ENCODE measurements at places on chromosomes 6 and 20.

DNA sequence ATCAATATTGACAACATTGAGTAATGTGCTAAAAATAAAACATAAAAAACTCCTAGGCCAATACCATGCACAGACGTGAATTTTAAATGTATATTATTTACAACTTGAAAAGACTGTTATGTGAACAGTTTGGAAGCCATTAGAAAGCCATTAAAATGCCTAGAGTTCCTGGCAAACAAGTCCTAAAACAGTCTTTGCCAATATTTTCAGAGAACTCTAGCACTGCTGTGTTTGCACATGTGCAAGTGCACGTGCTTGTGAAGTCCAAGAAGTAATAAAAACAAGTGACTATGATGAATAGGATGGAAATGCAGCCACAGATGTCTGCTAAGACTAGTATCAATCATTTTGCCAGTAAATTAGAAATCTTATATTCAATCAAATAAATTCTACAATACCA, 1447.6 kb downstream of the GRIK2 start:
- no peak for DNase-seq

DNA sequence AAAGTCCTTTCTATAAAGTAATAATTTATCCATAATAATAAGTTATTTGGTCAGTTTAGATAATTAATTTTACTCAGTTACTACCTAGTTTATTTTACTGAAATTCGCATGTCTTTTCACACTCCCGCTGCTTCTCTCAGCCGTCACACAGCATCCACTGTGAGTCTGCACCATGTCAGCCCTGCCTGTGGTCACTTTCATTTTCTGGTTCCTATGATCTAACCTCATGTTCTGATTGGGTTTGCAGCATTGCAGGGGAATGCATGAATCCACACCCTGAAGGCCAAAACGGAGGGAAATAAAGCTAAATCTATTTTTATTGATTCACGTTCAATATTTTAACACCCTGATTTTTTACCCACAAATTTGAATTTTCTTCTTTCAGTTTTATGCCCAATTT, 47.4 kb downstream of the PDE10A start:
- DNase-seq = no peak

GRCh38 chr6:152096863-152097496, 289.5 kb downstream of the ESR1 start:
- peak; percentile 52 for DNase-seq

GRCh38 chr6:53898026-53898795, 103.4 kb downstream of the LRRC1 start:
- DNase-seq = no peak

DNA sequence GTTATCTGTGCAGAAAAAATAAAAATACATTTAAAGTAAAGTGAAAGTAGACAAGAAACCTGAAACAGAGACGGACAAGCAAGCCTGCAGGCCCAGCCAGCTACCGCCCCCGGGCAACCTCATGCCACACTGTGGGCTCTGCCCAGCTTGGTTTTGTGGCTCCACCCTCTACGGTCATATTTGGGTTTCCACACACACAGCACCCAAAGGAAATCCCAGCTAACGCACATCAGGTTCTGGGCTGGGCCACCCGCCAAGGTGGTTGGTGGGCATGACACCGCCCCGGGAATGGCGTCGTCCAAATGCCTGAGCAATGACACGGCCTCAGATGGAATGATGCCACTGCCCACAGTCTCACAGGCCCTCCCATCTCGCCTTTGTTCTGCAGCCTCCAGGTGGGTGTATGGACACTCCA, 22.9 kb downstream of the FAM110A start:
- DNase-seq = peak; percentile 40

DNA sequence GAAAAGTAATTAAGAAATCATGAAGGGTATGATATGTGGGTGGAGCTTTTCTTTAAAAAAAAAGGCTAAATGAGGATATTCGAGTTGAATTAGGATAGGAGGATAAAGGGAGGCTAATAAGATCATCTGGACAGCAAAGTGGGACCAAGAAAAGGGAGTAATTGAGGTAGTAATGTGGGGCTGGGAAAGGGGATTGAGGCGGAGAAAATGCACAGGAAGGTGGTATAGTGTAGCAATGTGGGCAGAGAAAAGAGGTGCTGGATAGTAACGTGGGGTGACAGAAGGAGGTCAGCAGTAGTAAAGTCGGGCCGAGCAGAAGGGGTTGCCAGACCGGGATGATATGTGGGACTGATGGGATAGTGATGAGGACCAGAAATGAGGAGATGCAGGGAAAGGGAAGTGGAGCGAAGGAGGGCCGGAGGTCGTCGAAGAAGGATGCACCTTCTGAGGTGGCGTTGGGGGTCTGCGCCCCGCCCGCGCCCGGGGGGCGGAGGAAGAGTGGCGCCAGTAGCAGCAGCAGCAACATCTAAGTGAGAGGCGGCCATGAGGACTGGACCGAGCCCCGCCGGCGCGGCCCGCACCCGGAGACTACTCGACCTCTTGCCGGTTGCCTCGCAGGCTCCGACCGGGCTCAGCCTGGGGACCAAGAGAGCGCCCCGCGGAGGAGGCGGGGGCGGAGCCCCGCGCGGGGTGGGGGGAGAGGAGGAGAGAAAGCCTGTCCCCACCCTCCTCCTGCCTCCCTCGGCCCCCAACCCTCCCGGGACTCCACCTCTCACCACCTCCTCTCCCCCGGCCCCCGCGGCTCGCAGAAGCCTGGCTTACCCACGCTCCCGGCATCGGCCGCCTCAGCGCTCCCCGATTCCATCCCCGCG, 887 bp downstream of the GABBR1 start:
- DNase-seq = no peak

GRCh38 chr6:98487612-98488011, 346.8 kb upstream of the POU3F2 start:
- no peak for DNase-seq

GRCh38 chr6:140602431-140603248, 1228.2 kb upstream of the CITED2 start:
- no peak for DNase-seq

DNA sequence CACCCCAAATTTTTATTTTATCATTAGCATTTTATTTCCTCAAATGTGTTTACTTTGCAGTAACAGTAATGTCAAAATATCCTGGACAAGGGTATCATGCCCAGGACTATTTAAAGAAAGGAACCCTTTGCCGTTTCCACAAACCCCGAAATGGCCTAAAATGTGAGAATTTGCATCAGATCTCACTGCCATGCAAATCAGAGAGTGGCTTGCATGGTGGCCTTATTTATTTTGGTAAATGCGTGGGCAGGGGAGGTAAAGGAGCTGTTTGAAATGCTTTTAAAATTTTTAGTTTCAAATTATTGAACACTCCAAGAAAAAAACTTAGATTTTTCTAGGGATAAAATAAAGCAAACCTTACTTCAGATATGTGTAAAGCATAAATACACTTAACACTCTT, 43.8 kb downstream of the ADAT2 start:
- DNase-seq = no peak

DNA sequence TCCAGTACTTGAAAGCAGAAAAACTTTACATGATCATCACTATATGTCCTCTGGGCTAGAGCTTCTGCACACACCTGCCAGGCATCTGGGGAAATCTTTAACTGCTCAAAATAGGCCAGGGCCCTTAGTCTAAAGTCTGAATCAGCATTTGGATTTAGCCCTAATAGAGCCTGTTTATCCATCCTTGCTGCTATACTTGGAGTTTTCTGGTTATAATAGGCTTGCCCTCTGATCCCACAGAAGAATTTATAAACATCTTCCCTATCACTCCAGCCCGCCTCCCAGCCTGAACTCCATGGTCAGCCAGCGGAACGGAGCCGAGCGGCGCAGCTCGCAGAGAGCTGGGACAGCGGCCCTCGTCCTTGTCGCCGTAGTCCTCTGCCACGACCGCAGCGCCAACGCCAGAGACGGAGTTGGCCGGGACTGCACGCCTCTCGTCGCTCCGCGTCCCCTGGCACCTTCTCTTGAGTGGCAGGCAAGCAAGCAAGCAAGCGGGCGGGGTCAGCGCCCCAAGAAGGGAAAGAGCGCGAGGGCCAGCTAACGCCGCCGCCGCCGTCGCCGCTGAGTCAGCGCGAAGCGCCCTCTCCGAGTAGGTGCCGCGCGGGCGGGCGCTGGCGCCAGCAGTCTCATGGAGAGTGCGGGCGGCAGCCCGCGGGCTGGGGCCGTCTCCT, 25.4 kb upstream of the ASIP start:
- DNase-seq = peak; percentile 39

GRCh38 chr6:88266126-88266525, 100.0 kb upstream of the CNR1 start:
- no peak for DNase-seq

DNA sequence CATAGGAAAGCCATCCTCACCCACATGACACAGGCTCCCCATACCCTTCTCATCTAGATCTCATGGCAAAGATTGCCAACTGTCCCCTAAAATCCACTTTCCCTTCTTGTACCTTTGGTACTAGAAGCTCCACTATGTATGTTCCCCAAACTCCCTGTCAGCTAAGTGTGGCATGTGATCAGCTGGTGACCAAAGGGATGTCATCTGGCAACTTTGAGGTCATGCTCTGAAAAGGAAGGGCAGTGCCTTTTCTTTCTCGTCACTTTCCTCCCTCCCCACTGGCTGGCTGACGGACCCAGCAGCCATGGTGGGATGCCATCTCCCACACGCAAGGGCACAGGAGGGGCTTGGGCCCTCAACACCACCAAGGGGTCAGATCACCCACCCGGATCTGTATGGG, 23.8 kb upstream of the TAF8 start:
- no peak for DNase-seq

DNA sequence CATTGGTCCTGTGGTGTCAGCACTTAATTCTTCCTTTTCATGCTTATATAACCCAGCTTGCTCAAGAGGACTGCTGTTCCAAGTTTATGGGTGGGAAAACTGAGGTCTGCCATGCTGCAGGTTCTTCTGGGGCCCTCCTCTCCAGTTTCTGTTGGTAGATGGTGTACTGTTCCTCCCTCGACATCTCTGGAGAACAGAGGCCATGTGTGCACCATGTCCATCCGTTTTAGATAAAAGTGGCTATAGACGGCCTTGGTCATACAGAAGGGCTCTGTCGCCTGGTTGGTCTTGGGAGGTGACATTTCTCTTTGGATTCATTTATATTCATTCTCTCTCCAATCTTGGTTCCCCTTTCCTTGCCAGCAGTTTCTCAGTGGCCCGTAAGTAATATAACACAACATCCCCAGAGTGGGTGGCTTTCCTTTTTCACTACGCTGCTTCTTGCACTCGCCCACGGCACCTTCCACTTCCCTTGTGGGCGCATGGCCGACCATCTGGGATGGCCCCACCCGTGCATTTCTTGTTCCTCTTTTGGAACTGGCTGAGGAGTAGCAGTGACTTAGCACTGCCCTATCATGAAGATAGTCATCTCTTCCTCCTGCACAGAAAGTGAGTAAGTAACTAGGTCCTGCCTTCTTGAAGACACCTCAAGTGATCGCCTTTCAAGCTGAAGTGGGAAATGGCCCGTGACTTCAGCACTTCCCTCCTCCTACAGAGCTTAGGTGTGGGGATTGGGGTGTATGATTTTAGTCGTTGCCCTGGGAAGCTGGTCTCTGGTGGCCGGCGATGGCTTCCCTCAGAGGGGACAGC, 94.2 kb downstream of the RREB1 start:
- no peak for DNase-seq

- no peak for DNase-seq
Measured at GRCh38 chr6:151616091-151616513, 122.3 kb downstream of the CCDC170 start.

- DNase-seq = no peak
Measured at GRCh38 chr20:20292472-20292871, 75.4 kb upstream of the INSM1 start.

- no peak for DNase-seq
Measured at GRCh38 chr6:151103266-151103665, 136.5 kb upstream of the AKAP12 start.

GRCh38 chr6:155344341-155345006, 30.2 kb upstream of the TFB1M start:
- DNase-seq = no peak

DNA sequence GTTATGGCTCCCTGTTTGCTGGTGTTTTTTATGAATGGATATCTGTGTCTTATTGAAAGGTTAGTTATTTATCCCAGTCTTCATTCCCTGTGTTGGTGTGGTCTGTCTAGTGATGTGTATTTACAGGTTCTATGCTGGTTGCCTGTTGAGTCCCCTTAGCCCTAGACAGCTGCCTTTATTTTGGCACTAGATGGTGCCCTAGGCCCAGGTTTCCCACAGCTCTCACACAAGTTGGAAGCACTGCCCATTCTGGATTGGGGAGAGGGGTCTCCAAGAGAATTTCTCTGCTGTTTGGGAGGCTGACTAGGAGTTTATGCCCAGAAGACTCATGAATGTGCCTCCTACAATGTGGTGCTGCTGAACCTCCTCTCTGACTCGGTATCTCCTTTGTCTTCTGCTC, 12.4 kb downstream of the GRM1 start:
- DNase-seq = peak; percentile 7

- DNase-seq = no peak
Measured at GRCh38 chr6:12950976-12951375, 234.4 kb downstream of the PHACTR1 start.

- no peak for DNase-seq
Measured at GRCh38 chr6:80939898-80940297, 812.6 kb downstream of the TENT5A start.

DNA sequence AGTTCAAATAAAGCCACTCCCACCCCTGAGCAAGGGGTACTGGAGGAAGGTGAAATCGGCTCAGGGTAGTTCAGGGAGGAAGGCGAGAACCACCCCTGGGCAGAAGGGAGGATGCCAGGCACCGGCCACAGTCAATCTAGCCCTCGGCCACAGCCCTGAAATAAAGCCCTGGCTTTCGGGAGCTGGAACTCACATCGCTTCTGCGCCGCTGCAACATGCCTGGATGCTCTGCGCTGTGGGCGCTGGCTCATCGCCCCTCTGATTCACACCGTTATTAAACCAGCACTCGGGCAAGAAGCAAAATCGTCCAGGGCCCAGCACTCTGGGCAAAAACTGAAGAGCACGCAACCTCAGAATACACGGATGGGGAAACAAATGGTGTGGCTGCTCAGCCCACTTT, 136.9 kb upstream of the RREB1 start:
- DNase-seq = no peak

- no peak for DNase-seq
Measured at GRCh38 chr6:47335466-47335865, 25.8 kb upstream of the TNFRSF21 start.

- no peak for DNase-seq
Measured at GRCh38 chr20:13648291-13649228, 9.8 kb upstream of the TASP1 start.

GRCh38 chr20:13348311-13349234, 127.5 kb downstream of the ISM1 start:
- DNase-seq = no peak

DNA sequence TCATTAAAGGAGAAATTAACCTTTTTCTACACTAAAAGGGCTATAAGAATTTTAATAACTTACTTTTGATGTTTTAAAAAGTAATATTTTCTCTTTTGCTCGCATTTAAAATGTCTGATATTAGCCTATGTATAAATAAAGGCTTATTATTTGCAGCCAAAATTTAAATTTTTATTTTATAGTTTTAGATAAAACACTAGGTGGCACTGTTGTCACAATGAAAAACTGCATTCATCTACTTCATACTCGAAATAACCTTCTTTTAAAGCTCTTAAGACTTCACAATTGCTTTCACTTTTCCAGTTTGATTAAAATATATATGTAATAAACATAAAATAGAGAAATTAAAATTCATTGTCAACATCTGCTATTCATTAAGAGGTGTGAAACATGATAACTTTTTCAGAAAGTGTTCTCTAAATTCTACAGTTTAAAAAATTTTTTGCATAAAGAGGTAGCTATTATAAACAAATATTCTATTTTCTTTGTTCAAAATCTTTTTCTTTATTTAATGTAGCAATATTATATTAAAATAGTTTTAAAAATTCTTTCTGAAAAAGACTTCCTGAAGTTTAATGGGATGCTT, 78.8 kb upstream of the DEFB112 start:
- no peak for DNase-seq
